ENCODE measurements at places on chromosomes 1 and 21. TPM values are rescaled to one million over a fixed set of nuclear protein-coding genes. Genes with fewer than 3 reads are reported as not detected.

The NUDT4B gene
- total RNA-seq = 2.4 TPM

The ANKRD45 gene
- total RNA-seq = not detected

DNA sequence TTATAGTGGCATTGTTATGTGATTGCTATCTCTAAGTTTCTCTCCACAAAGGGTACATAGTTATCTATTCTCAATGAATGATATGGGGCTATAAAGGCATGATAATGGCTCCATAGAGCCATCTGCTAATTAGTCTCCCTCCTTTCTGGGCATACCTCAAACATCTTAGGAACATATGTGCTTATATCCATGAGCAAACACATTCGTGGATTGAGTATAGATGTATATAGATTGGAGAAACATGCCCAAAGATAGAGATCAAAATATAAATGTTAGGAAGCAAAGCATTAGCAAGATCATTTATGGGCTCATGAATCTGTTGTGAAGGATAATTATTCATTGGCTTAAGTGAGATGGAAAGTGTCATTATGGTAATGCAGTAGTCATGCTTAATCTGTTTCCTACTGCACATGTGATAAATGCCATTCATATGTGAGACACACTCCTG lies 155.8 kb upstream of the UBE2U start:
- no peak for DNase-seq

DNA sequence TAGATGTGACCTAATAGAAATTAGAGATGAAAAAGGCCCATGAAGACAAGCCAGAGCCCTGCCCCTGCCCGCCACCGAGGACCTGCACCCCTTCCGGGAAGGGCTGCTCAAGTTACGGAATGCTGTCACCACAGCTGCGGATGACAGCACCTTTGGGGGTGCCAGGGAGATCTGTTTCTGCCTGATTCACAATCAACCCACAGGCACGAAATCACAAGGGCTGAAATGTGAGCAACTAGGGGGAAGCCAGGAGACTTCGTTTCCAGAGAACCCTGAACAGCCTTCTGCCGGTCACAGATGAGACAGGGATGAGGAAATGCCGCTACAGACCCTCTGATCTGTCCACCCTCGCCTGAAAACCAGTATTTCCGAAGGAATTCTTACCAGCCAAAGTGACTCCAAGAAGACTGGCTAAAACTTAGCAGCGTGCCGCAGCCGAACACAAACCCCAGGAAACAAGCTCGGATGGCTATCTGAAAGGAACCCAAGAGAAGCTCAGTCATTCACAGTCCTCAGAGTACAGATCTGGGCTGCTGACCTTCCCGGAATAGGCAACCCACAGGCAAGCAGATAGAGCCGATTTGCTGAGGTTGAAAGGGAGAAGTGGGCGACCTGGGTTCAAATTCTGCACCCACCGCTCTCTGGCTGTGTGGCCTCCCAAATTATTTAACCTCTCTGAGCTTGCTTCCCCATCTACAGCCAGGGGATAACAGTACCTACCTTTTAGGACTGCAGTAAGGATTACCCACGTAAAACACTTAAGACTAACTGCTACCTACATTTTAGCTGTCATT lies 1.1 kb downstream of the ICMT start:
- DNase-seq = no peak

DNA sequence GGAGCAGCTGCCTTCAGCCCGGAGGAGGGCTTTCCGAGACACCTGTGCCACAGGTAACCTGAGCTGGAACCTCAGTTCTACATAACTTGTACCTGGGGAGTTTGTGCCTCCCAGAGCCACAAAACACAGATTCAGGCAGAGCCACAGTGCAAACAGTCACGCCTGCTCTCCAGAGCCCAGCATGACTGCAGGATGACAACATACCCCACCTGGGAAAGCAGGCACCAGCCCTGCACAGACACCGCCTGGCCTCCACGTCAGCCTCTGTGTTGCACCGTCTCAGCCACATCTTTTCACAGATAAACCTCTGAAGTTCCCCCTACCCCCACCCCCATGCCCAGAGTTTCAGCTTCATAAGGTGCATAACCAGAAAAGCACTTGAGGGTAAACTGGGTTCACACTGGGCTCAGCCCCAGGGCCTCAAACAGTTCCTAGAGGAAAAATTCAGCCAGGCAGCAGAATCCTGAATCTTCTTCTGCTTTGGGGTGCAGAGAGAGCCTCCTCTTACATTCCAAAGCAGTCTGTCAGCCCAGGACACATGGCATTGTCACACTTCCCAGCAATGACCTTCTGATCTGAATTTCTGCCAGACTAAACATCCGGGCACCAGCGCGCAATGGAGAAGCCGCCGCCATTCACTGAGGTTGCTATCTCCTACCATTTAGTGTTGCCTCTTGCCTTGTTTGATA lies 229.5 kb downstream of the TOMM20 start:
- DNase-seq = peak; percentile 58

All from natural killer cell treated with Interleukin-12 subunit alpha and Interleukin-12 subunit beta and Interleukin-15 and Interleukin-18, amount 100 ng/mL, for 72 hours (primary cell).